ENCODE measurements at places on chromosomes 2 and 18.

- no peak for DNase-seq
Observed at GRCh38 chr2:24924732-24925131, 4.7 kb upstream of the ADCY3 start.

- no peak for DNase-seq
Observed at GRCh38 chr2:1010415-1010930, 59.8 kb downstream of the SNTG2 start.

DNA sequence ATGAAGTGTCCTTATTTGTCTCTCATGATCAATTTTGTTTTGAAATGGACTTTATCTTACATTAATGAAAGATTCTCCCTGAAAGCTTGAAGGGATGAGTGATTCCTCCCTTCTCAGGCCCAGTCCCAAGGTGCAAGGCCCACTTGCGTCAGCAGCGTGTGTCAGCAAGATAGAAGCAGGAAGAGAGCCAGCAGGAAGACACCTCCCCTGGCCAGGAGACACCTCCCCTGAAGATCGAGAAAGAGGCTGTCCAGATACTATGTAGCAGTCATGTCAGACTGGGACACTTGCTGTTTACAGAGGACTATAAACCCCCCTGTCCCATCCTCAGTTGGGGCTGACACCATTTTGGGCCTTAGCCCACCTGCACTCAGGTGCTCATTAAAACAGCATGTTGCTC lies 38.3 kb downstream of the TIMM21 start:
- no peak for DNase-seq

- DNase-seq: peak; percentile 69
Observed at GRCh38 chr2:217710211-217710765, 292.5 kb downstream of the TNS1 start.

DNA sequence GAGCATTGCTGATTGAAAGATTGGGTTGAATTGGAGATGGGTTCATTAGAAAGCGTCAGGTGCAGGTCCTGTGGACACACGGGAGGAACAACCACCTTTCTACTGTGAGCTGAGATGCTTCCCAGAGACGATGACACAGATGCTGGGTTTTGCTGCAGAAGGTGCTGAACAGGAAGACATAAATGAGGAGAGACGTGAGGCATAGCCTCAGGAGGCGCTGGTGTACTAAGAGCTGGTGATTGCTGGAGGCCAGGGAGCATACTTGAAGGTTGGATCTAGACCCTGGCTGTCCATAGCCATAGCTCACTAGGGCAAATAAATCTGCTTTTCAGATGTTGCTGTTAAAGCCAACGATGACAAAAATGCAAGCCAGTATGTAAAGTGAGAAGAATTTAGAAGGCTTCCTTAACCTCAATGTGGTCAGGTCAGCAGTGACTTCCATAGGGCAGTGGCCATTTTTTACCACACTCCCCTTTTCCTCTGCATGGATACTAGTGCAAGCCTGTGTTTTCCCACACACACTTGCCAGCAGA lies 153.7 kb downstream of the SOX11 start:
- peak; percentile 27 for DNase-seq

GRCh38 chr2:46869621-46870020 lies 46.0 kb downstream of the MCFD2 start:
- no peak for DNase-seq

GRCh38 chr2:232315049-232315922 lies 63.3 kb upstream of the ALPP start:
- peak; percentile 29 for DNase-seq

DNA sequence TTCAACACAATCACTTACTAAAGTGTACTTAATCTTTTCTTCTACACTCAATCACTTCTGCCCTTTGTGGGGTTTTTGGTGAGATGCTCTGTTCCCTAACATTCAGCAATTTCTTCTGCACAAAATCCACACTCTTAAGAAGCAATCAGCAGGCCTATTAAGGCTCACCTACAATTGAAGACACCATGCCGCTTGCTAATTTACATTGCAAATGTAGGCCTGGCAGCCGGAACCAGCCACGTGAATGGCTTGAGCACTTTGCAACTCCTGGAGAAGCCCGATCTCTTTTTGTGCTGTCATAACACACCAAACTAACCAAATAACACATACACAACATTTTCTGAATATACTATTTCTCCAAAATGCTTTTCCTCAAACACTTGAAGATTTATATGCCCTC lies 66.3 kb downstream of the NYAP2 start:
- DNase-seq: peak; percentile 77

GRCh38 chr2:170038734-170039133 lies 139.2 kb upstream of the MYO3B start:
- no peak for DNase-seq

DNA sequence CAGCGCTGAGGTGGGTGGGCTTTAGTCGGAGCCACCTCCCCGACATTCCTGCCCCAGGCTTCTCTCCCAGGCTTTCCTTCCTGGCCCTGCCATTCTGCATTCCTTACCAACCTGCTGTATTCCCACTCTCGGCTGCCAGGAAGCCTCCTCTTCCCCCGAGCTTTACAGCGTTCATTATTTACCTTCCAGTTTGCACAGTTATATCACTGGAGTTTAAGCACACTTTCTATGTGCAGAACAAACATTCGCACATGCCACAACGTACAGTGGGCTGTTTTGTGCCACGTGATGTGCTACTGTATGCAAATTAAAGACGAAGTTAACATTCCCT lies 246.3 kb downstream of the SOX11 start:
- peak; percentile 80 for DNase-seq

DNA sequence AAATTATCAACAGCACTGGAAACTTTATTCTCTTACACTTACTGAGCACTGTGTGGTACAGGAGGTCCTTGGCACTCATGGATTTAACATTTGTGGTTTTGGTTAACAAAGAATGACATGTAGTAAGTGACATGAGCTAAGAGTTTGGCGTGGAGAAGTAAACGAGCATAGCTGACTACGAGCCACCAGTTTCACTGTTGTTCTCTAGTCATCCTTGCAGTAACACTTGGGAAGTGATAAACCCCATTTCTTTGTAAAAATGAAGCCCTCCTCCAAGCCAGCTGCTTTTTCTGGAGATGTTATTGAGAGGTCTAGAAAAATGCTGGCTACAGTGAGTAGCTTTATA lies 32.7 kb downstream of the QPCT start:
- DNase-seq: no peak

- DNase-seq: no peak
Observed at GRCh38 chr2:179682756-179683155, 178.7 kb downstream of the ZNF385B start.

GRCh38 chr2:219634171-219634940 lies 6.9 kb downstream of the SLC4A3 start:
- no peak for DNase-seq

DNA sequence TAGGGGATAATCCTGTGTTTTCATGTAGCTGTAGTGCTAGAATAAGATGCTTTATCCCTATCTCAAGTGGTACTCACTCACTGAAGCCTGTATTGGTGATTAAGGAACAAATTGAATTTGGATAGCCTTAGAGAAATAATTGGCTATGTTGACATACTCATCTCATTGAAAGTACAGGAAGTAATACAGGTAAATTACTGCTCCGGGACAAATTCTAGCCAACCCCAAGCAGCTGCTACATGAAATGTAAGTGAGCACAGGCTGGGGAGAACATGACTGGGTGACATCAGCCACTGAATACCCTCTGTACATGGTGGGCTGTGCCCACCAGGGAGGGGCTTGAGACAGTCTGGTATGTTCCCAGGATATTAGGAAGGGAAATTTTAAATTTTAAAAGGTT lies 188.4 kb upstream of the RASGRP3 start:
- DNase-seq: no peak

GRCh38 chr2:186699742-186700141 lies 5.9 kb downstream of the FAM171B start:
- DNase-seq: no peak

GRCh38 chr18:6219116-6219717 lies 195.5 kb downstream of the L3MBTL4 start:
- DNase-seq: peak; percentile 83

GRCh38 chr2:190678444-190679162 lies 29.7 kb downstream of the NAB1 start:
- peak; percentile 84 for DNase-seq

DNA sequence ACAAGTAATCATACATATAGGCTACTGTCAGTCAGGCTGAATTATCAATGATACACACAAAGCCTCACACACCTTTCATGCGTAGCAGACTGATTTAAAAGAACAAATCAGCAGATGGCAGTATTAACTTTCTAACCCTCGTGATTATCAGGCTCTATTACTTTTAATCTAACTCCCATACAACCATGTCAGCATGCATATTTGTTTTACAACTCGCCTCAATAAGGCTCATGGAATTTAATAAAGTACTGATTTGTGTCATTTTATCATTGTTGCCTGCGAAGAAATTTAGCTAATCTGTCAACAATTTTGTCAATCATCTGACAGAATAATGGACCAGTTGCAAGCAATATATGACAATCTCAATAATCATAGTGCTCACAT lies 82.8 kb downstream of the SLC25A12 start:
- peak; percentile 29 for DNase-seq

- DNase-seq: no peak
Observed at GRCh38 chr2:68911709-68912108, 40.5 kb upstream of the BMP10 start.

- DNase-seq: peak; percentile 23
Observed at GRCh38 chr2:71347517-71347916, 15.9 kb downstream of the ZNF638 start.

GRCh38 chr2:152858594-152859265 lies 140.3 kb downstream of the ARL6IP6 start:
- DNase-seq: no peak

DNA sequence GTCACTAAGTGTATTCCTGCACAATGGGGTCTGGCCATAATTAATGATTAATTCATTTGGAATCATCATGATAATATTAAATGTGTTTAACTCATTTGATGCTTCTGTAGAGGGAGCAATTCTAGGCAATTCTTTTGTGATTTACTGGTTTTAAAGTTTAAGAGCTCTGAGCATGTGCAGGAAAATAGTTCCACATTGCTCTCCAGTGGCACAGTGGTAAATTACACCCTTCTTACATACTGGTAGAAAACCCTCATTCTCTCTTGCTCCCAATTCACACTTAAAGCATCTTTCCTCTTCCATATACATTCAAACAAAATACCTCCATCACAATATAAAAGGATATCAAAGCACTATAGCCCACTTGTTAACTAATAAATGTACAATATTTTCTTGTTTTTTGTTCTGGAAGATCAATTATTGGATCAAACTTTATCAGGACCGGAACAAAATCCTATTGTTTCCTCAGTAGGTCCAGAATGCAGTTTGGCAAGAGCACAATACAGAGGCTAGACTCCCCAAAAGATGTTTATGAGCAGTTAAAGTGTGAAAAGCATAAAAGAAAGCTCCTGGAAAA lies 844.3 kb downstream of the MBD2 start:
- DNase-seq: peak; percentile 56

GRCh38 chr2:239926587-239927232 lies 98.4 kb downstream of the NDUFA10 start:
- no peak for DNase-seq

DNA sequence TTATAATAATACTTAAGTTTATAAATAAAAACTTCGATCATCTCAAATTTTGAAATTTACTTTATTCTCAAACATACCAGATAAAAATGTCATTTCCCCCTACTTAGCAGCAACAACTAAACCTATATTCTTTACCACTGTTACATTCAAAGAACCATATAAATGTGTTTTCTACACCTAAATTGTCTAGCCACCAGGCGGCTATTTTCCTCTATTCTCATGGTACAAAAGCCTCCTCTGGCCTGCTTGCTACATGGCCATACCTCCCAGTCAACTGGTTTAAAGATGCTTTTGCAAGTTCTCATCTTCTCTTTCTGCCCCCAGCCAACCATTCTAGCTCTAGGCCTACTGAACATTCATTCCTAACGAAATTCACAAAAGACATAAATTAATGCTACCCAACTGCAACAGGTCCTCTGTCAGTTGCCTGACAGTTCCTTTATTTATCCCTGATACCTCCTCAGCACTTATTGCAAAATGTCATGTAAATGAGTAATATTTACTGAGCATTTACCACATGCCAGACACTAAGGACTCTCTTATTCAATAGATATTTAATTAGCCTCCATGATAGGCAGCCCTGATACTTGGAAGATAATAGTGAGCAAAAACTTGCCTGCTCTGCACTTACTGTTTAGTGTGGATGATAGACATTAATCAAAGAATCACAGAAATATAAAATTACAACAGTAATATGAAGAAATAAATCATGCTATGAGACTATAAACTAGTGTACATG lies 5.0 kb downstream of the C1D start:
- DNase-seq: peak; percentile 13

GRCh38 chr2:12167525-12168317 lies 421.3 kb downstream of the LPIN1 start:
- peak; percentile 65 for DNase-seq

GRCh38 chr2:133142087-133142486 lies 426.2 kb downstream of the NCKAP5 start:
- no peak for DNase-seq

GRCh38 chr18:24629921-24630320 lies 169.5 kb downstream of the HRH4 start:
- DNase-seq: no peak

DNA sequence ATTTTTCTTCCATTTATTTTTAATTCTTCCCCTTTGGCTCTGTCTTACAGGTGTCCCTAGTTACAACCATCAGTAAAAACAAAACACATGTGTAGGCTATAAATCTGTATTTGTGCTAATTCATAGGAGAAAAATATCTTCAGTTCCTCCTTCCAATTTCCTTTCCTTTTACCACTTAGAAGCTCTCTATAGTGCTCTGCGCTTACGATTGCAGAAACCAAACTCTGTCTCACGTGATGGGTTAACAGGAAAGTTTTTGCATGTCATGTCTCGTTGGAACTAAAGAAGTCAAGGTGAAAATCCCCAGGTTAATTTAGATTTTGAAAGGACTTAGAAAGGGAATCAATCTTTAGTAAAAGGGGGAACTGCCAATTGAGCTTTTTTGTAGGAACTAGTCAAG lies 1390.5 kb upstream of the ZEB2 start:
- no peak for DNase-seq

DNA sequence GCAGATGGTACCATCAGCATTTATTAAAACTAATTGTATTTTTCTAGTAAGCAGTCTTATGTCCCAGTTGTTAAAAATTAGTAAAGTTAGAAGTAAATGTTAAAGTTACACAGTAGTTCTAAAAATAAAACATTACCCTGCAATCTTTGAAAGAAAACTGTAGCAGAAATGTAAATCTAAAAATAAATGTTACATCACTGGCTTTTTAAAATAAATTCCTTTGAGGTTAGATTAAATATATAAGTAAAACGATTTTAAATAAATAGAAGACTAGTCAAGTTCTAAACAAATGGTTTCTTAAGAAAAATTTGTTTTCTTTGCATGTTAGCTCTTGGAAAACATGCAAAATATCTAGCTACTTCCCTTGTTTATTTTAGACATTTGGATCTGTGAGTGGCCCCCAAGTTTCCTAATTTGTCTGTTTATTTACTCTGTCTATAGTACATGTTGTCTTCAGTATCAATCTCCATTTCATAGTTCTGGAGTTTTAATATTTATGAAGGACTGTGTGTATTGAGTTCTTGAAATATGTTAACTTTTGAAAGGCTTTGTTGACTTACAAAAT lies 58.2 kb downstream of the GLS start:
- DNase-seq: no peak

GRCh38 chr18:31503011-31503410 lies 5.0 kb downstream of the DSG2 start:
- no peak for DNase-seq

GRCh38 chr2:119727493-119727892 lies 32.2 kb upstream of the PTPN4 start:
- DNase-seq: no peak

GRCh38 chr18:11974741-11975325 lies 6.5 kb upstream of the IMPA2 start:
- no peak for DNase-seq
